ENCODE measurements at places on chromosomes 7 and 10. TPM values are rescaled to one million over a fixed set of nuclear protein-coding genes. Genes with fewer than 3 reads are reported as not detected.

Gene FBXW4
- total RNA-seq, result 13.1 TPM

Gene PNLIPRP2
- total RNA-seq, result not detected

Gene OR2A2
- total RNA-seq, result not detected

Gene CDC14C
- total RNA-seq, result 0.23 TPM

Gene PARG
- 29.3 TPM for total RNA-seq

DNA sequence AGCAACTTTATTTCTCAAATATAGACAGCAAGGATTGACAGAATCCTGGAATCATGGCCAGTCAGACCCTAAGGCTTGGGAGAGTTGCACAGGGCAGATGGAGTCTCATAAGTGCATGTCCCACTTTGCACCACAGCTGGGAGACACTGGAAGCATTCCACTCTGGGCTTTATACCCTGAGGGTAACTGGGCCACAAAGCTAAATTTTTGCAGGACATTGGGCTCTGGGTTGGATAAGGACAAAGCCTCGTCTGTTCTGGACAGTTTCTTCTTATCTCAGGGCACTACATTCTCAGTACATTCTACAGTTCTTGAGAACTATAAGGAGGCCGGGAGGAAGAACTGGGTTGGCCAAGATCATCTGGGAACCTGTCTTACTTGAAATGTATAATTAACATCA lies 158.3 kb upstream of the IGFBP3 start:
- no peak for DNase-seq

GRCh38 chr10:79148452-79149344 lies 79.9 kb downstream of the ZMIZ1 start:
- no peak for DNase-seq

DNA sequence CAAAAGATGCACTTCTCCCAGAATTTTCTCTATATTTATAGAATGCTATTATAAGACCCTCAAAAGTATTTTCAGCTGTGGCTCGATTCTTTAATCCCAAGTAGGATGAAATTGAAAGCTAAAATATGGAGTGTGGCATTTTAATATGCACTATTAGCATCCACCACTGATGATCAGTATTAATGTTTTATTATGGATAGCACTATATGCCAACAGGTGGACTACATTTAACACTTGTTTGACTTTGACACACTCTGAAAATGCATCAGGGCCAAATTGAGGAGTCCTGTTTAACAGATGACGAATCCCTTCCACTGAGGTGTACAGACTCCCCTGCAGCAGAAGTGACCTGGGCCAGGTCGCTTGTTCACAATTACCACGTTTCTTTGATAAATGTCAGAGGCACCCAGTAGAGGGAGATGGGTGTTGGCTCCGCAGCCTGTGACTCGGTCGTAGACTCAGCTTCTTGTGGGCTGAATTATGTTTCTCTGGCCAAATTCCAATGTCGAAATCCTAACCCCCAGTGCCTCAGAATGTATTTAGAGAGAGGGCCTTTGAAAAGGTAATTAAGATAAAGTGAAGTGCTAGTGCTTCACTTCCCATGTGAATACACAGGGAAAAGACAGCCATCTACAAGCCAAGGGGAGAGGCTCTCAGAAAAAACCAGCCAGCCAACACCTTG lies 48.1 kb downstream of the WIPF3 start:
- DNase-seq, result no peak

DNA sequence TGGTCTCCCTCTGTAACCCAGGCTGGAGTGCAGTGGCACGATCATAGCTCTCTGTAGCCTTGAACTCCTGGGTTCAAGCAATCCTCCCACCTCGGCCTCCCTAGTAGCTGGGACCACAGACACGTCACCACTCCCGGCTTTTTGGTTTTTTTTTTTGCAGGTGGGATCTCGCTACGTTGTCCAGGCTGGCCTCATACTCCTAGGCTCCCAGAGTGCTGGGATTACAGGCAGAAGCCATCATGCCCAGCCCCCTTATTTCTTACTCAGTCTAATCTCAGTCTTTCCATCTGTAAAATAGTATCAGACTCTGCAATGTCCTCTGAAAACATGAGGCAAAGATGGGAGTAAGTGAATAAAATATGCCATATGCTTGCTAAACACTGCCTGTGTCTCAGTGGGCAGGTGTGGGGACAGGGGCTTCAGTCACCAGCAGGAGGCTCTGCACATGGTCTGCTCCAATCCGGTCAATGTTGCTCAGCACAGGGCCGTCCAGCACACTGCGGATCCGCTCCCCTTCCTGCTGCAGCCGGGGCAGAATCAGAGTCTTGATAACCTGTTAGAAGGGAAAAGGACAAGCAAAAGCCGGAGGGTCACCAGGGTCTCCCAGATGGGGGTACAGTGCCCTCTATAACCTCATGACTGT lies 8.2 kb downstream of the AP4M1 start:
- no peak for DNase-seq

DNA sequence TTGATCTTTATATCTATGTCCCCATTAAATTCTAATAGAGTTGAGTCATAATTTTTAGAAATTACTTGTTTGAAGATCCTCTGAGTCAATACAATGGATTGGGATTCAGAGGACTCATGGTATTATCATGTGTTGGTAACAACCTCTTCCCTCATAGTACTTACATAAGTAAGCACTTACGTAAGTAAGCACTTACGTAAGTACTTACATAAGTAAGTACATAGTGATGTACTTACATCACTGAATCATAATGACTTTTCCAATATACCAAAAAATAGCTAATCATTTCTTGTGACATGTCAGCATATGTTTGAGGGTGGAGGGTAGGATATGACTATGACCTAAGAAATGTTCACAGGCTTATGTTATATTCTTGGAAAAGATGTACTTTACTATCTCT lies 740.5 kb downstream of the SORCS1 start:
- peak; percentile 95 for DNase-seq

GRCh38 chr7:94367949-94368348 lies 26.7 kb upstream of the COL1A2 start:
- no peak for DNase-seq

GRCh38 chr10:8418631-8419030 lies 364.1 kb downstream of the GATA3 start:
- no peak for DNase-seq

Measured in NCI-H460 (cell line).